ENCODE measurements at places on chromosomes 16 and 17. TPM values are rescaled to one million over a fixed set of nuclear protein-coding genes. Genes with fewer than 3 reads are reported as not detected.

The NPIPB6 gene
- total RNA-seq: 2.5 TPM

DNA sequence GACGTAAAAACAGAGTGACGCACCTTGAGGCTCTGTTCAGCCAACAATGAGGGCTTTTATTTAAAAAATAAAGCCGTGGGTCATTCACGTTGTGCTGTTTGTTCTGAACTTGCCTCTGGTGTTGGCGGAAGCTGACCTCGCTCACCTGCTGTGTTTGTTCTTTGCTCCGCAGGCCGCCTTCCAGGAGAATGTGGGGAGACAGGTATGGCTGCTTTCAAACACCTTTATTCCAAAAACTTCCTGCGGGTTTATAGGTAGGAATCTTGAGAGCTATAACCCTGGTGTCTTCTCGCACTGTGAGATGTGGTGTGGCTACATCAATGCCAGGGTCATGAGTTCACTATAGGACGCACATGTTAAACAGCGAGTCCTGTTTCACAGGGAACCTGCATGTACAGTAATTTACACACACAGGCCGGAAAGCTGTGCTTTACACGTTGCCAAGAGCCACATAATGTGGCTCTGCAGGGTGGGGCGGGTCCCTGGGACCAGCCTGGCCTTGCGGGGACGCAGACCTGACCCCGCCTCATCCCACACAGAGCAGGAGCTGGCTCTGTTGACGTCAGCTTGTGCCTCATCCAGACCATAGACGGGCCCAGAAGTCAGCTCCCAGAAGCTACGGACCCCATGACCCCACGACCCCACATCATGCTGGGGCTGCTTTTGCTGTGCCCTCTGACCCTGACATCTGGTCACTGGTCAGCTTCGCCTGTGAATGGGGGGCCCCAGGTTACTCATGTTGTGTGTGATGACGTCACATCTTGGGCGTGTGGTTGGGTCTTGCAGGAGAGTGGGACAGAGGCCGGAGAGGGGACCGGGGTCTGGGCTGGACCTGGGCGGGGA, 49.9 kb upstream of the ZNF750 start:
- no peak for DNase-seq

DNA sequence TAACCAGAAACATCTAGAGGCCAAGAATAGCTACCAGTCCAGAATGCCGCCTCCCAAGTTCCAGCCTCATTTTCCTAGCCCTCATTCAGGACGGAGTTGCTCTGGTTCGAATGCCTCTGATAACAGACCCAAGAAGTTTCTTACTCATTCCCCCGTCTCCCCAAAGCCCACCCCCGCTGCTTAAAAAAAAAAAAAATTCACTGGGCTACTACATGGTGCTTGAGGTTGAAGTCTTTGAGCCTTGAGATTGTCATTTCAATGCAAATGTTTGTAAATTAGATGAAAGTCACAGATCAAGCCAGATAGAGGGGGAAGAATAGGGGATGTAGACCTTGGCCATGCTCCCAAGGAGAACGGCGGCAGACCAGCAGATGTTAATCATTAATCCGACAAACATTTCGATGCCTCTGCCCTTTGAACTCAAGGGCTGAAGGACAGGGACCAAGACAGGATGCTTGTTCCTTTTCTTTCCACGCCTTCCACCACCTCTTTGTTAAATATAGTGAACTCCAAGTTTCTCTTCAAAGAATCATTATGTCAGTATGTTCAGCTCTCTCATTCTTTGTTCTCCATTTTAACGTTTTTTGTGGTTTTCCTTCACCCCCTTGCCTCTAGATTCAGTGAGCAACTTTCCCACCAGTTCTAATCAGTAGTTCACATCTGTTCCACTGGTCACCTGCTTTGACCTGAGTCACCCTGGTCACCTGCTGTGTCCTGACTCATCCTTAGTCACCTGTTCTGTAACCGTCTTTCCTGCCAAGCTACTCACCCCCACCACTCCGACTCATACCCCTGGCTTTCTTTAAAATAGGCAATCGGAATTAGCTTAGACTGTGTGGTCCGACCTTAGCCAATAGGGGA, 190.3 kb downstream of the CPPED1 start:
- peak; percentile 75 for DNase-seq

DNA sequence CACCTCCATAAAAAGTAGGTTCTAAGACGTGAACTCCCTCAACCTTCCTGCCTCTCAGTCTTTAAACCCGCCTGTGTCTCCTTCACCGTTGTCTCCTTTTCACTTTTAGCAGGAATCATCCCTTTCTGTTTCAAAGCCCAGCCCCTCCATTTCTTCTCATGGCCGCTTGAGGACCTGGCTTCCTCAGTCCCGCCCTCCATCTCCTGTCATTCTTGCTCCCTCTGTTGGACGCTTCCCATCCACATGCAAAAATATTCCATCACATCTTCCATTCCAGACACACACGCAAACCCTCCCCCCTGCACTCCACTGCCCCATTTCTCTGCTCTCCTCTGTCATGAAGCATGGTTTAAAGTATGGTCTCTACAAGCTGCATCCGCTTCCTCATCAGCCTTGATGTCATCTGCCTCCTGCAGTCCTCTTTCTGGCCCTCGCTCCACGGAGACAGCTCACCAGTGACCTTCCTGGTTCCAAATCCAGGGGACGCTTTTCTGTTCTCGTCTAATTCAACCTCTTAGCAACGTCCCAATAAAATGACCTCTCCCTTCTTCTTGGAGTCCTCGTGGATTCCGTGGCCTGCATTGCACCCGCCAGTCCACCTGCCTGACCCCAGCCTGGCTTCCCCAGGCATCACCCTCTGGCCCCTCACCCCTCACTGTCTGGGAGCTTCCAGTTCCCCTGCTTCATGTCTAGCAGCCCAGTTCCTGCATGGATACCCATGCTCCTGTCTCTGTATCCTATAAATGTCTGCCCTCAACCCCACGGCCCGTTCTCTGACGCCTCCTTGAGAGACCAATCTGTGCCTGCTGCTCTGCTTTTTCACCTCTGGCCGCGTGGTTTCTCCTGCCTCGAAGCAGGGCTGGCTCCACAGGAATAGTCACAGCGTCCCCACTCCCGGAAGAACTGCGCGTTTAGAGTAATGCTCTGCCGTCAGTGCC, 26.2 kb downstream of the ANKRD40 start:
- no peak for DNase-seq

The ZNF785 gene
- total RNA-seq: 15.0 TPM

The RTN4RL1 gene
- total RNA-seq: 0.21 TPM

The AGRP gene
- total RNA-seq: not detected

The KRTAP4-5 gene
- not detected for total RNA-seq

DNA sequence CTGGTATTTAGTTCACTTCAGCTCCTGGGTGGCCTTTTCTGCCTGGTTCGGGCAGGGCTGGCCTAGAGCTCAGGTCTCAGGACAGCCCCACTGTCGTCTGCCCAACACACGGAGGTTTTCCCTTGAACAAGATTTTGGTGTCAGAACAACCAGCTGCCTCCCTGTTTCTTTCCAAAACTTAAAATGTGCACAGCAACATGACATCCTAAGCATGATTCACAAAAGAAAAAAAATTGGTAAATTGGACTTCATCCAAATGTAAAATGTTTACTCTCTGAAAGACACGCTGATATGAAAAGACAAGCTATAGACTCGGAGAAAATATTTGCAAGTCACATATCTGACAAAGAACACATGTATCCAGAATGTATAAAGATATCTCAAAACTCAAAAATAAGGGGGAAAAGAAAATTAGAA, 197.8 kb upstream of the CHMP6 start:
- no peak for DNase-seq

- no peak for DNase-seq
These were observed 2.2 kb upstream of the TMEM94 start for GRCh38 chr17:75454193-75454592.

GRCh38 chr17:76572201-76572910, 13.3 kb downstream of the ST6GALNAC2 start:
- no peak for DNase-seq

GRCh38 chr16:89314854-89315253, 97.4 kb downstream of the ZNF778 start:
- peak; percentile 30 for DNase-seq

- no peak for DNase-seq
These were observed 39.7 kb upstream of the CREBBP start for GRCh38 chr16:3920206-3920605.

The SLC5A11 gene
- 0.12 TPM for total RNA-seq

- DNase-seq: no peak
These were observed 12.2 kb downstream of the CD300LD start for GRCh38 chr17:74579900-74580299.
